ENCODE measurements at places on chromosomes 3 and 15.

DNA sequence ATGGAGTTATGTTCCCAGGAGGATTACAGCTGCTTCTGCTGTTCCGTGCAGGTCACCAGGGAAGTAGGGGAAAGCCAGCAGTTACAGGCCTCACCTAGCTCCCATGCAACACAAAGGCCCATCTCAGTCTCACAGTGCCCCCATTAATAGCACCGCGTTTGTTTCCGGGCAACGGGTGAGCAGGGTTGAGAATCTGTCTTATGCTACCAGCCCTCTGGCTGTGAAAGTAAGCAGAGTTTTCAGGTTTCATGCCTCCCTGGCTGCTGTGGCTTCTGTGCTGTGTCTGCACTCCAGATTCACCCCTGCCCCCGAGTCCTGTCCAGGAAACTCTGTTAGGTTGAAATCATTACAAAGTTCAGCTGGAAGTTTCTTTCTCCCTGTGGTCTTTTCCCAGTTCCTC, 254.4 kb upstream of the GPR149 start:
- DNase-seq, result no peak

DNA sequence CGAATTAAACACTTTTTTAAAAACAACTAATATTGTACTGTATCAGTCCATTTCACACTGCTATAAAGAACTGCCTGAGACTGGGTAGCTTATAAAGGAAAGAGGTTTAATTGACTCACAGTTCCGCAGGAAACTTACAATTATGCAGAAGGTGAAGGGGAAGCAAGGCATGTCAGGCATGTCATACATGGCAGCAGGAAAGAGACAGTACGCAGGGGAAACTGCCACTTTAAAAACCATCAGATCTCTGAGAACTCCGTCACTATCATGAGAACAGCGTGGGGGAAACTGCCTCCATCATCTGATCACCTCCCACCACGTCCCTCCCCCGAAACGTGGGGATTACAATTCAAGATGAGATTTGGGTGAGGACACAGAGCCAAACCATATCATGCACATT, 162.8 kb upstream of the TPM1 start:
- DNase-seq, result no peak

- no peak for DNase-seq
Observed at GRCh38 chr15:71800835-71801745, 9.3 kb upstream of the NR2E3 start.

DNA sequence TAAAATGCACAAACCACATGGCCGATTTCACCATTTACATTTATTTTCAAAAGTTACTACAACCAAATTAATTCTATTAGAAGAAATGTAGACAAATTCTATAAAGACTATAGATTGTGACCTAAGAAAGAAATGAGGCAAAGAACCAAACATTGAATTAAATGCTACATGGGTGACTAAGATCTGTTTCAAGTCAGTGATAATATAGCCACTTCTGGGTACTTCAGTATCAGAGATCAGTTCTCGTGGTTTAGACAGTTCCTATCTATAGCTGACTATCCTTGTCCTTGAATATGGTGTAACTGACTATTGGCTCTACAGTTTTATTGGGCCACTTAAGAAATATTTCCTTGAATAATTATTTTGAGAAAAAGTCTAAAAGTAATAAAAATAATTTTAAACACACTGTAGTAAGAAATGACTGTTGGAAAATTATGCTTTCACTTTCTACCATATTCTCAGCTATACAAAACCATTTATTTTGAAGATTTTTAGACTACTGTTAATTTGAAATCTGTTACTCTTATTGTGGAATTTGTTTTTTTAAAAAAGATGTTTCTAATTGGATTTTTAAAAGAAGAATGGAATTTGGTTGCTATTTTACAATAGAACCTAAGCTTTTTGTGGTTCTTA, 14.1 kb downstream of the KCNMB3 start:
- no peak for DNase-seq

DNA sequence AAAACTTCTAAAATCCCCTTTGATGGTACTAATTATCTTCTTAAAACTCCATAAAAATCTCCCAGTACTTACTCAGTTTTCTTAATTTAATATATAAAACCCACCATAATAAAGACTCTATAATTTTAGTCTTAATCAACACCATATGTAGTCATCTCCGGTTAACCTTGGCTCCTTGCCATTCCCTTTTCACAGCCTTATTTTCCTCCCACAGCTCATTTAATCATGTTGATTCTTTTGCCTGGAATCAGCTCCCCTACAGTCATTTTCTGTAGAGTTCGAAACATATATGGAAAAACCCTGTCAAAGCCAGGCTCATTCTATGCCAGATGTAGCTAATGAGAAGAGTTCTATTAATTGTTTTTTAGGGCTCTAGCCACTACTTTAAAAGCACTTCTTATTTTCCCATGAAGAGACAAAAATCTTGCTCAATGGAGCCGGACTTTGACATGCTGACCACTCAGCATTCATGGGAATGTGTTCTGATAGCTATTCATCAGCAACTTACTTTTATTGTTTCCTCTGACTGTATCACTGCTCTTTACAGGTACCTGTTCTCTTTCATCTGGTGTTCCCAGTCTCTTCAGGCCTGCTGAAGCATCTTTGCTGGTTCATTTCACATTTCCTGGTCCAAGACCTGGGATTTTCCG, 573.4 kb downstream of the NAALADL2 start:
- no peak for DNase-seq

GRCh38 chr3:52280050-52280461, 1.6 kb upstream of the WDR82 start:
- DNase-seq, result no peak

- DNase-seq, result no peak
Observed at GRCh38 chr3:66693461-66694031, 192.7 kb upstream of the LRIG1 start.

DNA sequence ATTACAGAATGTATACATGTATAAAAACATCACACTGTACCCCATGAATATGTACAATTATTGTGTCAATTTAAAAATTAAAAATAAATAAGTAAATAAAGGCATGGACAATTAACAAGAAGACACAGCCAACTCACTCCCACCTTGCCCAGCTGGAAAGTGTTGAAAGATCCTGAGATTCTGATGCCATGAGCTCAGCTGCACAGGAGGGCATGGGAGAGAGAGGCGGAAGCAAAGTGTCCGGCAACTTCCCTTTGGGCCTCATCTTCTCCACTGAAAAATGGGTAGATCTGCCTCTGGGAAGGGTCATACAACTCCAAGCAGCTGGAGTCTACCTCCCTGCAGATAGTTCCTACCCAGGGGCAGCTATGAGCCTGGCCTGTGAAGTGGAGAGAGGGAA, 277.3 kb downstream of the UACA start:
- DNase-seq, result no peak

GRCh38 chr15:22908830-22909229, 70.4 kb downstream of the NIPA2 start:
- no peak for DNase-seq

DNA sequence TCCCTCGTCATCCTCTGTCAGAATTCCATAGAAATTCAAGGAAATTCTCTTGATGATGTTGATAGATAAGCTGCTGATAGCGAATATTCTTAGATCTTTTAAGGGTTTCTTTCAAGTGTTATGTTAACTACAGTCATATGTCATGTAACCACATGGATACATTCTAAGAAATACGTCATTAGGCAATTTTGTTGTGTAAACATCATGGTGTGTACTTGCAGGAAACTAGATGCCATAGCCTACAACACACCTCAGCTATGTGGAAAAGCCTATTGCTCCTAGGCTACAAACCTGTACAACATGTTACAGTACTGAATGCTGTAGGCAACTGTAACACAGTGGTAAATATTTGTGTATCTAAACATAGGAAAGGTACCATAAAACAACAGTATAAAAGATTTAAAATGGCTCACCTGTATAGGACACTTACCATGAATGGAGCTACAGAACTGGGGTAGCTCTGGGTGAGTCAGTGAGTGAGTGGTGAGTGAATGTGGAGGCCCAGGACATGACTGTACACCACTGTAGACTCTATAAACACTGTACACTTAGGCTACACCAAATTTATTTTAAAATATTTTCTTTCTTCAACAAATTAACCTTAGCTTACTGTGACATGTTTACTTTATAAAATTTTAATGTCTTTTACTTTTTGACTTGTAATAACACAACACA, 34.6 kb downstream of the GLDN start:
- no peak for DNase-seq

GRCh38 chr3:48548729-48549705, 7.6 kb downstream of the PFKFB4 start:
- peak; percentile 72 for DNase-seq
